ENCODE measurements at places on chromosomes 7 and 10.
A peak's percentile ranks its signal among the peaks of the same experiment; 100 is the strongest.

- DNase-seq = no peak
These were observed 16.2 kb downstream of the MKRN1 start for GRCh38 chr7:140463111-140463510.

GRCh38 chr7:30459591-30460245, 18.9 kb downstream of the NOD1 start:
- DNase-seq = no peak

DNA sequence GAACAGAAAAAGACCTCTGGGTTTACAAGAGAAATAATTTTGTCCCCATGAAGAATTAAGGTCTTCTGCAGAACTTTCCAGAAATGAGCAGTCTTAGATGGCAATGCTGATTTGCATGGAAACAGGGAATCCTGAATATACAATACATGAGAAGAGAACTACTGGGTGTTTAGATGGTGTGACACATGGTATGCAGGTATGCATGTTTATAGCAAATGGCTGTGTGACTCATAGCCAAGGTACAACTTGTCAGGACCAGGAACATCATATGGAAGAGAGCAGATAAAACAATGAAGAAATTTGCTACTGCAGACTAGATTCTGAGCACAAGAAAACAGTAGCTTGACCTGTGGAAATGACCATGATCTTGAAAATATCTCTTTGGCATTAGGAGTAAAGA, 907.8 kb downstream of the GATA3 start:
- no peak for DNase-seq

DNA sequence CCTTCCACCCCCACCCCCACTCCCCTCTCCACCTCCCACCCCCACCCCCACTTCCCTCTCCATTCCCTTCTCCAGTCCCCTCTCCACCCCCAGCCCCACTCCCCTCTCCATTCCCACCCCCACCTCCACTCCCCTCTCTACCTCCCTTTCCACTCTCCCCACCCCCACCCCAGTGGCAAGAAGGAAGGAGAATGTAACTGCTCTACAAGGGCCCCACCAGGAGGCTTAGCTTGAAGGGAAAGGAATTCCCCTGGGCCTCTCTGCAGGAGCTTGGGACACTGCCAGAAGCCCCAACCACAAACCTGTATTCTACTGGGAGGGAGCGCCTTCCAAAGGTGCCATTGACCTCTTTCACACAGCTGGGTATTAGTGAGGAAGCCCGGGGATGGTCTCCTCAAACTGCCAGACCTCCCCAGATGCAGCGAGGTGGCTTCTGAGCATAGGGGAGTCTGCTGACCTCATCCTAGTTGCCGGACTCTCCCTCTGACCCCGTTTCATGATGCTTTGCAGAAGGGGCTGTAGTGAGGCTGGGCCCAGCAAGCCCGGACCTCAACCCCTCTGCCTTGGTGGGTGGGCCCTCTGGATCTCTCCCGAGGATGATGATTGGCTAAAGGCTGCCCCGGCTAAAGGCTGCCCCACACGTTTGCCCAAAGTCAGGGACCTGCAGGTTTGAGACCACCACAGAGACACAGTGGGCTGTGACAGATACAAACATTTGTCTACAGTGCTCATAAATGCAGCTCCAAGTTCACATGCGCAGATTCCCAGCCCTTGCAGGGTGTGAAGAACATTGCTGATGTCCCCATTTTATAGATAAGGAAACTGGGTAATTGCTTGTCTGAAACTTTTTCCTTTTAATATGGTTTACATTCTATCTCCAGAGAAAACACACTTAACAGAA, 2.9 kb downstream of the DEPP1 start:
- DNase-seq = no peak

DNA sequence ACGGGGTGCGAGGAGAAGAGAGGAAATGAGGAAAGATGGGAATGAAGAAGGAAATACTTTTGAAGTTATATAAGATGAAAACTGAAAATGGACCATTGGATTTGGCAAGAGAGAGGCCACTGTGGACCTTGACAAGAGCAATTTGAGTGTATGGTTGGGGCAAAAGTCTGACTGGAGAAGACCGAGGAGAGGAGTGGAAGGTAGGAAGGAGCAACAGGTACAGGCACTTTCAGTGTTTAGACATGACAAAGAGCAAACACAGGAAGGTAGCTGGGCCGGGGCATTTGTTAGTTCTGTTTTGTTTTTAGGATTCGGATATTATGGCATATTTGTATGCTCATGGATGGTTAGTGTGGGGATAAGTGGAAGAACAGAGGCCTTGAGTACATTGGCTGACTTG, 99.4 kb downstream of the TAF3 start:
- DNase-seq = no peak

DNA sequence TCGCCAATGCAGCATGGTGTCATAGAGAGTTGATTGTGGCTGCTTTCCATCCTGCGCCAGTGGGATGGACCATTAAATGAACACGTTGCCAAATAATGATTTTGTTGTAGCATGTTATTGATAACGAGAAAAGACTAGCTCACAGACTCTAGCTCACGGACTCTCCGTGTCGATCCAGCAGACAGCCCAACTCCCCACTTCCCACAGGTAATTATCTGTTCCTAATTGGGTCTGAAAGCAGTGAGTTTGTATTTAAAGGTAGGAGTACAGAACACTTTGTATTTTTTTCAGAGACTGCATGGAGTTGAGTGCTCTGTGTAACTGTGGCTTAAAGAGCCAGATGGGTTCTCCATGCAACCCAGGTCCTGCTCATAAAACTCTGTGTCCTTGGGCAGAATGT, 1250.5 kb downstream of the TYW1 start:
- DNase-seq = no peak

DNA sequence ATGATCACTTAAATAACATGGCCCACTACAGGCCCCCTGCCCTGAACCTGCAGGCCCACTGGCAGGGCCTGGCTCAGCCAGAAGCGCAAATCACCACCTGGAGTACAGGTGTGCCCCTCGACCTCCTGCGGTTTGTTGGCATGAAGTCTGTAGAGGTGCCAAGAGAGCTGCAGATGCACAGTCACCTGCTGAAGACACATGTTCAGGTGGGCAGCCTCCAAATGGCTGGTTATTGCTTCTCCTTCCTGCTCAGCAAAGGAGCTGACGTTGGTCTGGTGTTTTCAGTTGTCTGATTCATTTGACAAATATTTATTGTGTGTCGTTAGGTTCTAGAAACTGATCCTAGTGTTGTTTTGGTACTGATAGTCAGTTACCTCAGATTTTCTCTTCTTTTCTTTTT, 29.0 kb downstream of the DHTKD1 start:
- no peak for DNase-seq

DNA sequence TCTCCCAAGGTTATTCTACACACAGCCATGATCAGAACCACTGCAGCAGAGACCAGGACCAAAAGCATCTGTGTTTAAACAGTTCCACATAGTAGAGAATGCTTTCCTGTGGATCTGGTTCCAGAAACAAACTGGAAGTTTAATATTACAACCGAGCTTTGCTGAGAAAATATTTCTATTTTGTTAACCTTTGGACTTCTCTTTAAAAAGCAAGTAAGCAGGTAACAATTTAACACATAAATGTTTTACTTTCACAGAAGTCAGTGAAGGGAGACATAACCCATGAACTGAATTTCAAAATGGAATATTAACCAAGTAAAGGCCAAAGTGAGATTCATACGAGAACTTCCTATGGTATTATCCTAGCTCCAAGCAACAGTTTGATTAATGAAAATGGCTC, 98.6 kb upstream of the PHYHIPL start:
- DNase-seq = no peak

GRCh38 chr7:133781486-133782090, 345.6 kb upstream of the LRGUK start:
- no peak for DNase-seq

- DNase-seq = no peak
These were observed 15.6 kb downstream of the HIBADH start for GRCh38 chr7:27647046-27647445.

GRCh38 chr7:133081119-133081598, 731 bp downstream of the CHCHD3 start:
- peak; percentile 3 for DNase-seq

GRCh38 chr10:75186310-75186709, 24.3 kb upstream of the VDAC2 start:
- no peak for DNase-seq

DNA sequence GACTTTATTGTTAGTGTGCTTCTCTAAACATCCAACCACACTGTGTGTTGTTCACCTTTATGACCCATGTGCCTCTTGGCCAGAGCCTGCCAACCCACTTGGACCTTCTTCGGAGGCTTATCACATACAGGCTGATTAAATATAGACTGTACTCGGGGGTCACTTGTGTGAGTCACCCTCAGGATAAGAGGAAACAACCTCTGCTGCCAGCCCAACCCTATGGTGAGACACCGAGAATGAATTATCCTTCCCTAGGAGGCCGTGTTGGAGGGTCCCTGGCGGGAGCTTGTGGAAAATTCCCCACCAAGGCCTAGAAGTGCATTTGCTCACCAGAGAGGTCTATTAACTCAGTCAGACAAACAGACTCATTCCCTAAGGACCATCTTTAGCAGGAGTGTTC, 63.0 kb downstream of the FAS start:
- DNase-seq = no peak

- no peak for DNase-seq
These were observed 37.2 kb downstream of the CHN2 start for GRCh38 chr7:29231671-29232232.

DNA sequence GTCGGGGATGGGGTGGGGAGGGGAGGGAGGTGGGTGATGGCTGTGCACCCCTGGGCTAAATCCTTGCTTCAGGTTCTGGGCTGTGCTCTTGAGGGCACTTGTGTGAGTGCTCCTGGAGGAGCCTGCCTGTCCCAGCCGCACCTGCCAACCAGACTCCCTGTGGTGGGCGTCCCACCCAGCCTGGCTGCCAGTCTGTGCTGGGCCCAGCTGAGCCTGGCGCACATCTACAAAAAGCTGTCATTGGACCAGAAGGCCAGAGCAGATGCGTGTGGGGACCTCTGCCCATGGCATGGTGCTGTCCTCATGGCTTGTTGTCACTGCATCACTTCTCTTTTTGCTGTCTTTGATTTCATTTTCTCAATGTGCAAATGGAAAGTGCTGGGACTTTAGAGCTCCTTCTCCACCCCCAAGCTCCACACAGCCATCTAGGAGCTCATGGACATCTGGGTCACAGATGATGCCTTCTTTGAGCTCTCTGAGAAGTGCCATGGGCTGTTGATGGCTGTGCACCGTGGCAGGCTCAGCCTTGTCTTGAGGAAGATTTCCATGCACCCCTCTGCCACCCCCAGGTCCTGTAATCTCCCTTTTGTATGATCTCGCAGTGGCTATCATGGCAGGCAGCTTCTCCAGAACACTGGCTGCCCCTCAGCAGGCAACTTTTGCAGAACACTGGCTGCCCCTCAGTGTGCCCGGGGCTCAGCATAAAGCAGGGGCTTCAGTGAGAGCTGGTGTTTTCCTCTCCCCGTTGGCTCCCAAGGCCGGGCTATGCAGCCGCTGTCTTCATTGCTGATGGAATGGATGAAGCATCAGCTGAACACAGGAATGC, 83.9 kb downstream of the ADCY1 start:
- DNase-seq = no peak

DNA sequence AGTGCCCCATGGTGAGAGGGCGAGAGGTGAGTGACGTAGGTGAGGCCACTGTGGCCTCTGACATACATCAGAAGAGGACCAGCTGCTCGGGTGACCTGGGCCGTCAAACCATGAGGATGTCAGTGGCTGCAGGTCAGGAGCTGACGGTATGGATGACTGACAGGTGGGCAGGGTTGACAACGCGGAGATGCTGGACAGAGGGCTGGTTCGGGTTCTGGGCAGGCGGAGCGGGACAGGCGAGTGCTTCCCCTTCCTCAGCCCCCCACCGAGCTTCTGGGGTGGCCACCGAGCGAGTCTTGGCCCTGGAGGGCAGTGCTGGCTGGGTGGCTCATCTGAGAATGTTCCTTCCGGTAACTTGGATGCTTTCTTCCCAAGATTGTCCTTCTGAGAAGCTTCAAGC, 91.8 kb downstream of the ACTR3B start:
- no peak for DNase-seq

DNA sequence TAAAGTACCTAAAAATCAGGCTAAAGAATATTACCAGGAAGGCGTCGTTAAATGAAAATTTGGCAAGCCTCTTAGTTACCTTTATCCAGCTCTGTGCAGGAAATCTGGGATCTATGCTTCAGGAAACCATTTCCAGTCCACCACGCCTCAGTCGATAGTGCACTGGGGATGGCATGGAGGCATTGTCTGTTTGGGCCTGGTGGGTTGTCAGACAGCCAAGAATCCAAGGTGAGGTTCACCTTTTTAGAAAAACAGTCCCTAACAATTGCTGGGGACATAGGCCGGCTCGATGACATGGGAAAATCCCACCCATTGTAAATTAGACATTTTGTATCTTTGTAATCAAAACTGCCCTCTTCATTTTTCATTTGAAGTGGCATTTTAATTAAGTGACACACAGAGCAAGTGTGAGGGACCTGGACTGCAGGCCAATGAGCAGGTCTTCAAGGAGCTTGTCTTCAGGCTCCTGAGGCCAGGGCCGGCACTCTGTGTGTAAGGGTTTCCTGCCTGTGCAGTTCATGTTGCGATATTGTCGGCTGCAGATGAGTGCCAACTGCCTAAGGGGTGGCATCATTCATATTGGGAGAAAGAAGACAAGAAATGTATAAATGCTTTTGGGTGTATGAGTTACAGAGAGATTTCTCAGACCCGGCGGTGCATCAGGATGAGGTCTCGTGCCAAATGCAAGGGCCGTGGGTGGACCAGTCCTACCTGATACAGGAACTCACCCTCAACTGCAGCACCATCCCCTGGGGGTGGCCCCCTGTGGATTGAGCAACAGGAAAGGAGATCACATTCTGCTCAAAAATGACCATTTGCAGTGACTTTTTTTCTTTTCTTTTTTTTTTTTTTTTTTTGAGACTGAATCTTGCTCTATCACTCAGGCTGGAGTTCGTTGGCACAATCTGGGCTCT, 80.8 kb downstream of the PTPRE start:
- no peak for DNase-seq

GRCh38 chr7:69476416-69476815, 121.9 kb upstream of the AUTS2 start:
- no peak for DNase-seq

GRCh38 chr7:75813084-75813483, 522 bp downstream of the CCL24 start:
- DNase-seq = no peak

GRCh38 chr10:89129911-89130310, 77.2 kb downstream of the CH25H start:
- DNase-seq = no peak

- DNase-seq = no peak
These were observed 19.2 kb upstream of the ZNF32 start for GRCh38 chr10:43667761-43668386.

- no peak for DNase-seq
These were observed 11.5 kb upstream of the GATA3 start for GRCh38 chr10:8042721-8043568.

GRCh38 chr10:105148921-105149320, 507.8 kb downstream of the SORCS3 start:
- DNase-seq = no peak

GRCh38 chr10:129532838-129533237, 65.8 kb downstream of the MGMT start:
- DNase-seq = no peak

DNA sequence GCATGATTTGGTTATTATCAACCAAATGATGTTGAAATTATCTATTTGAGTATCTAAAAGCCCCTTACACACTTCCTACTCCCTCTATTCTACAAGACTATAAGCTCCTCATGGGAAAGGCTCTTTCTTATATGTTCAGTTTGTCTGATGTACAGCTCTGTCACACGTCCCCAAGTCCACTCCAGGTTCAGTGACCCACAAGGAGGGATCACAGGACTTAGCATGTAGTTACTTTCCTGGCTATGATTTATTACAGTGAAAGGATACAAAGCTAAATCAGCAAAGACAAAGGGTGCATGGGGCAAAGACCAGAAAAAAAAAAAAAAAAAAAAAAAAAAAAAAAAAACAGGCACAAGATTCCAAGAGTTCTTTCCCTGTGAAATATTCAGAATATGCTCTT, 125.6 kb upstream of the TMEM106B start:
- DNase-seq = no peak

Measured in activated CD4-positive, alpha-beta T cell treated with anti-CD3 and anti-CD28 coated beads, Interleukin-2, amount 50 U/mL, for 4 hours (primary cell).